Activated gamma-delta T cell treated with anti-CD3 and anti-CD28 coated beads, Interleukin-2, amount 50 U/mL, for 16 hours (primary cell): ENCODE measurements at places on chromosomes 7 and 10.

DNA sequence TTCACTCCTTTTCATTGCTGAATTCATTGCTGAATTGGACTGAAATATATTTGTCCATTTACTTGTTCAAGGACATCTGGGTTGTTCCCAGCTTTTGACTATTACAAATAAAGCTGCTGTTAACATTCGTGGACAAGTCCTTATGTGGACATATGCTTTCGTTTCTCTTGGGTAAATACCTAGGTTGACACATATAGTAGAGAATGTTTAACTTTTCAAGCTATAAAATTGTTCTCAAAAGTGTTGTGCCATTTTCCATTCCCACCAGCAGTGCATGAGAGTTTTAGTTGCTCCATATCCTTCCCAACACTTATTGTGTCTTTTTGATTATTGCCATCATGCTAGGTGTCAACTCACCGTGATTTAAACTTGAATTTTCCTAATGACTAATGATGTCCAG is 17.5 kb upstream of the CPVL start:
- DNase-seq, result no peak

DNA sequence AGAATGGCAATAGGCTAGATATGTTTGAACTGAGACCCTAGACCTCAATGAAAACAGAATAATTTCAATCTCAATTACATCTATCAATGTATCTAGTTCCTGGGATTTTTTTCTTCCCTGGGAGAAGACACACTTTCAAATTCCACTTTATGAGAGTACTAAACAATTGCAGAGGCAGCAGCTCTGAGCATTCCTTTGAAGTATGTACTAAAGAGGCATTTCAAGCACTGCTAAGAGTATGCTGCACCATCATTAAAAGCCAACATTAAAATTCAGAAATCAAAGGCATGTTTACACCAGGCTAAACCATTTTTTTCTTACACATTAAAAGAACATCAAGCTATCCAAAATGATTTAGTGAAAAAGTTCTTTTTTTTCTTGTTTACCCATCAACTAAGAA is 297.9 kb upstream of the CACNA2D1 start:
- no peak for DNase-seq

- no peak for DNase-seq
These were observed 79.0 kb downstream of the MTERF1 start for GRCh38 chr7:91801331-91801983.

- no peak for DNase-seq
These were observed 27.1 kb downstream of the CD36 start for GRCh38 chr7:80665526-80665925.

- no peak for DNase-seq
These were observed 67.5 kb downstream of the NT5C2 start for GRCh38 chr10:103125323-103126267.

DNA sequence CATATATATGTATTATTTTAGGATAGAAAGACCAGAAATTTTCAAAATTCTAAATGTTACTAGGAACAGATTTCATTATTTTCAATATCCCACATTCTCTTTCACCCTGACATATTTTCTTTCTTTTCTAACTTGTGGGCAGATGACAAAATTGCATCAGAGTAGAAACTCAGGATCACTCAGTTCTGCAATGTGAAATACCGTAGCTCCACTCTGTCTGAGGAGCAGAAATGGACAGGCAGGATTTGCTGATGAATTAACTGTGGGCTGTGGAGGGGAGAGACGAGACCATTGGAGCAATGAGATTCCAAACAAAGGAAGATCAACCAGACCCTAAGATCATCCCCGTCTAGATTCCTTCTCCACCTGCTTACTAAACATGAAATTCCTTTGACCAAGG is 37.0 kb upstream of the SVOPL start:
- no peak for DNase-seq

GRCh38 chr7:142711746-142712616 is 37.3 kb upstream of the PRSS1 start:
- peak; percentile 29 for DNase-seq
